ENCODE measurements at places on chromosomes 1 and 21.
A peak's percentile ranks its signal among the peaks of the same experiment; 100 is the strongest.

GRCh38 chr1:91747666-91748065 is 138.3 kb downstream of the TGFBR3 start:
- no peak for DNase-seq

DNA sequence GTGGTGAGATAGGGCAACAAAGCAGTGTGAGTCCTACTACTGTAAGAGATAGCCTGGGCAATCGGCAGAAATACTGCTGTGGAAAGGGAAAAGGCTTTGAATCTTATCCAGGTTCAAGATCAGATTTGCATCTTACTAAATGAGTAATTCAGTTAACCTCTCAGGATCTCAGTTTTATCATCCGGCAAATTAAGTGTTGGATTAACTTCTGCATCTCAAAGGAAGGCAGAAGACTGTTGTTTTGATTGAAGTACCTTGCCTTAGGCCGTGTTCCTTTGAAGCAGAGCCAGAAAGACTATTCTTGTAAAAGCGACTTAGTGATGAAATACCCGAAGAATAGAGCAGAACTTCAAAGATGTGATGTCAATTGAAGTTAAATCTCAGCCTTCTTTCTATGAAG is 612.9 kb upstream of the USP24 start:
- DNase-seq, result no peak

DNA sequence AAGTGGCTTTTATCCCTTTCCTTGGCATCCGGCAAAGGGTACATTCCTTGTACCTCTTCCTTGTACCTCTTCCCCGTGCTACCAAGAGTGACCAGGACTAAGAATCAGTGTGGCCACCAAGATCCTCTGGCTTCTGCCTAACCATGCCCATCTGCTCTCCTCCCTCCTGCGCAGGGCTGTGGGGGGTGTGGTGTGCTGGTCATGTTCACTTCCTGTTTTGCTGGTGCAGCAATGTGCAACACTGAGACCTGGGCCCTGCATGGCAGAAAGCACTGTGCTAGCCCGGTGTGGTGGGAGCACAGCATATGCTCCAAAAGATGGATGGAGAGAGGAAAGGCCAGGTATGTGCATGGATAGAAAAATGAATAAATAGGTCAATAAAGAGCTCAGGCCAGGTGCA is 33.3 kb upstream of the TENT5C start:
- DNase-seq, result no peak

DNA sequence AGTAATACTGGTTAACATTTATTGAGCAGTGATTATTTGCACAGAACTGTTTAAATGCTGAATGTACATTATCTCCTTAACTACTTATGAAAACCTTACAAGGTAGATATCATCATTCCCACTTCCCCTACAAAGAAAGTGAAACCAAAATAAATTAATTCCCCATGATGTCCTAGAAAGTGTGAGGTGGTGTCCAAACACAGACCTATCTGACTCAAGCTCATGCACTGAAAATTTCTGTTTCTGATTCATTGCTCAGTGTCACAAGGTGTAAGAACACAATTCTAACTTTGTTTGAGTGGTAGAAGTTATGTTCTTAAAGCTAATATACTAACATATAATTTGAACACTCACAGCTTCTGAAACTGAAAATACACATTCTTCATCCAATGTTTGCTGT is 178.7 kb downstream of the MRPL39 start:
- no peak for DNase-seq

GRCh38 chr1:26496861-26497260 is 24.6 kb downstream of the HMGN2 start:
- no peak for DNase-seq

DNA sequence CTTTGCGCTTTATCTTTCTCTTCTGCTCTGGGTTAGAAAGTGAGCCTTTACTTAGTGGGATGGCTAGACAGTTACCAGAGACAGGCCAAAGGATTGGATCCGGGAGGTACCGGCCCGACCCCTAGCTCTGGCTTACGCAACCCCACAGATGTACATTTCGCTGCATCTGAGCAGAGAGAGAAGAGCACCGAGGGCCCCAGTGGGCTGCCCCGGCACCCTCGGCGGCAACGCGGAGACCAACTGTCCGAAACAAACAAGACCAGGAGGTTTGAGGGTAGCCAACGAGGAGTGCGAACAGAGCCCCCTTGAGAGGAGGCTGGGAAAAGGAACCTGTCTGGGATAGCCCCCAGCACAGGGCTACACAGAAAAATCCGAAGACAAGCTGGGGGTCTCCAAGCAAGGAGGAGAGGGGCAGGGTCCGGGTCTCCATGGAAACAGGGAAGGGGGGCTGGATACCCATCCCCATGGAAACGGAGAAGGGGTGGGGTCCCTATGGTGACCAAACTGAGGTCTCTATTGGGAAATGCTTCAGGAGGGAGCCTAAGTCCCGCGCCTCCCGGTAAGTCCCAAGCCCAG is 373 bp downstream of the MTF1 start:
- no peak for DNase-seq

DNA sequence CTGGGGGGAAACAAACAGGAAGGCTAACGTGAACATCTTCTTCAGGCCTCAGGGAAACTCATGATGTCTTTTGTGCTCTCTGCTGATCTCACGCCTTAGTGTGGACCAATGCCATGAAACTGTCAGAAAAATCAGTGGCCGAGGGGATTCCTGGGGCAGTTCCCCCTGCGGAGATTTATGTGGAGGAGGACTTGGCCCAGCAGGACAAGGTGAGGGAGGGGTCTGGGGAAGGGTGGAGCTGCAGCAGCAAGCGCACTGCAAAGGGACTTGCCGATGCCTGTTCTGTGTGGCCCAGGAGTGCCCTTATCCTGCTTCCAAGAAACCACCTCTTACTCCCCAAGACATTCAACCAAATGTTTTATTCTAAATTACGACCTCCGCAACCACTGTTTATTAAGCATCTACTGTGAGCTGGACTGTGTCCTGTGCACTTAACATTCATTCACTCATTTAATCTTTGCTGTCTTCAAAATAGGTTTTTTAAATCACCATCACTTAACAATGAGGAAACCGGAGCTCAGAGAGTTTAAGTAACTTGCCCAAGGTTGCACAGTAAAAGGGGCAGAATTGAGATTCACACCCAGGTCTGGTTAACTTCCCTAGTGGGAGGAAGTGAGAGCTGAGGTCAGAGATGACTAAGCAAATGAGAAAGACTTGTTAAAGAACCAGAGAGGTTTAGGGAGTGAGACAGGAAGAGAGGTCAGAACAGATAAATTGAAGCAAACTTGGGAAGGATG is 49.7 kb downstream of the FHAD1 start:
- no peak for DNase-seq

GRCh38 chr1:27058966-27059669 is 46.5 kb upstream of the TENT5B start:
- DNase-seq, result no peak

GRCh38 chr1:221394011-221394544 is 347.8 kb downstream of the DUSP10 start:
- no peak for DNase-seq

DNA sequence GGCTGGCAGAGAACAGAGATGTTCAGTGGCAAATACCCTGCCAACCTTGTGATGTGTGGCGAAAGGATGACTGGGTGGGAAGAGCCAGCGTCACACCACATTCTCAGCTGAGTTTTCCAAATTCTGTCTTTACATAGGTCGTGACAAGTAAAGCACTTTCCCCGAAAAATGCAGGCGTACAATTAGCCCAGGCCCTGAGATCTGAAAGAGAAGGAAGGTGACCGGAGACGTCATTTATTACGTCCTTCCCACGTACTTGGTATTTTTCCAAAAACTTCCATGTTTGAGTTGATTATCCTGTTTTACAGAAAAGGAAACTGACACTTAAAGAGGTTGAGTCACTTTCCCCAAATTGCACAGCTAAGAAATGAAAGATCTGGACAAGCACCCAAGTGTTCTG is 413.3 kb downstream of the PRDM2 start:
- no peak for DNase-seq

GRCh38 chr1:23460519-23460918 is 23.5 kb downstream of the ASAP3 start:
- DNase-seq, result no peak

DNA sequence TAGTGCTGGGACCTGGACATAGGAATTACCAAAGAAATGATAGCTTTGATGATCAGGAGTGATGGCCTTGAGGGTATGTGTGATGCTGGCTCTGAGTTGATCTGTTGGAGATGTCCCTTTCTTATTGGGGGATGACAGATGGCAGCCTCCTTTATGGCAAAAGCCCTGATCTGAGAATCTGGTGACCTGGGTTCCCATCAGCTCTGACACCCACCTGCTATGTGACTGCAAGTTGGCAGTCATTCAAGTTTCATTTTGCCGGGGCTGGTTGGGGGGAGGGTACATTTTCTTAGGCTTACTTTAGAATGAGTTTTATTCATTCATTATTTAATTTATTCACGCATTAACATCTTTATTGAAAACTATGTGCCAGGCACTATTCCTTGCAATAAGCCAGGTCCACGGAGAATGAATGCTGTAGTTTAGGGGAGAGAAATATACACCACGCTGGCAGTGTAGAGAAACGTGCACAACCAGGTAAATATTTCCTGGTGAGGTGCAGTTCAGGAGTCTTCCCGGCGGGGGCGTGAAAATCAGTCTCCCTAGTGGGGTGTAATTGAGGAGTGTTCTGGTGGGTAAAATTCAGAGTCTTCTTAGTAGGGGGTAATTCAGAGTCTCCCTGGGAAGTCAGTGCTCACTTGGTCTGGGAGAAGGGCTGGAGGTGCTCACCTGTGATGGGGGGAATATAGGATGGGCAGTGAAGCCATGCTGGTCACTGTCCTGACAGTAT is 401.3 kb downstream of the CAMTA1 start:
- DNase-seq, result peak; percentile 7

- no peak for DNase-seq
These were observed 6.3 kb downstream of the FAAH start for GRCh38 chr1:46400421-46400820.

GRCh38 chr1:56933606-56934005 is 32.2 kb downstream of the C8B start:
- DNase-seq, result no peak

DNA sequence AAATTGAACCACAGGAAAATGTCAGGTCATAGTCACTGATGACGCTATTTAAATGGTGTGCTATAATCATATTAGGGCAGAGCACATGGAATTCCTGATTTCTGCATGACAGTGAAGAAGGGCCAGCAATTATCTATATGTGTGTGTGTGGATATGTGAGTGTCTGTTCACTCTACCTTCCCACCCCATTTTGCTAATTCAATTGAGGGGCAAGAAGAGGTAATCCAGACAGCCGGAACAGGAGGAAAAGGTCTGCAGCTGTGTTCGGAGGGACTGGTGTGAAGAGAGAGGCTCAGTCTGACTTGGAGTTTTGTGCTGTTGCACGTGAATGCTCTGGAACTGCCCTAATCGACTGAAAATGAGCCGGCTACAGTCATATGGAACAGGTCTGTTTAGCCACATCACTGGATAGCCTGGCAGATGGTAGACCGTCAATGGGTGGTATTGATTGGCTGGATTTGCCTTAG is 5.1 kb upstream of the ELAVL4 start:
- DNase-seq, result no peak

- no peak for DNase-seq
These were observed 31.3 kb upstream of the ACTRT2 start for GRCh38 chr1:2989976-2990375.

DNA sequence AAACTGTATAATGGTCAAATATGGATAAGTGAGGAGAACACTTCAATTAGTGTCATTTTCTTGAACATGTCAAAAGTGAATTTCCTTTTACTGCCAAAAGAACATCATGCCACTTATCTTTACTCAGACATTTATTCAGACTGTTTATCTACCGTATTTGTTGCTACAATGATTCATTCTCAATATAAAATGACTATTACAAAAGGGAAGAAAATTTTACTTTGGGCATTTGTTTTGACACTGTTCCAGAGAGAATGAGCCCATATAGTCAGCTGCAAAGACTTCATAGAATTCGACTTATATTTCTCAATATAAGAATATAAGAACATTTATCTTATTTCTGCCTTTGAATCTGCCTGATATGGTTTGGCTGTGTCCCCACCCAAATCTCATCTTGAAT is 1699.1 kb downstream of the BRINP3 start:
- no peak for DNase-seq

GRCh38 chr1:60678802-60679201 is 403.6 kb upstream of the NFIA start:
- no peak for DNase-seq

- DNase-seq, result no peak
These were observed 40.8 kb upstream of the A3GALT2 start for GRCh38 chr1:33361532-33362235.

- no peak for DNase-seq
These were observed 25.5 kb upstream of the ZNF496 start for GRCh38 chr1:247357052-247357780.

DNA sequence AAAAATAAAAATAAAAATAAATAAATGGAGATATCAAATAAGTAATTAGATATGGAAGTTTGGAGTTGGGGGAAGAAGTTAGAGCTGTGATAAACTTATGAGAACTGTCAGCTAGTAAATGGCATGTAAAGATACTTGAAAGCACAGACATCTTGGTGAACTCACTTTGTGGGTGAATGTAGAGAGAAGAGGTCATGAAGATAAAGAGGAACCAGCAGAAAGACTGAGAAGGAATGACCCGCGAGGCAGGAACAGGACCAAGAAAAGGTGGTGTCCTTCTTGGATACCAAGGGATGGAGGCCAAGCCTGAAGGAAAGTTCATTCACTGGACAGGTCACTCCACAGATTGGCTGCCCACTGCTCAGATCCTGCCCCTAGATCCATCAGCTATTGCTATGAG is 4.7 kb upstream of the CAPZB start:
- DNase-seq, result no peak

- DNase-seq, result no peak
These were observed 31.1 kb downstream of the NFYC start for GRCh38 chr1:40722622-40723021.
